Progenitor cell of endocrine pancreas (in vitro differentiated cells): ENCODE measurements at places on chromosomes 1 and 21. TPM values are rescaled to one million over a fixed set of nuclear protein-coding genes. Genes with fewer than 3 reads are reported as not detected.

HES3 gene
- not detected in 2 replicates for total RNA-seq

SRSF11 gene
- total RNA-seq, result 314 and 318 TPM in 2 replicates

CLCNKA gene
- 2.2 and 2.4 TPM in 2 replicates for total RNA-seq

DNA sequence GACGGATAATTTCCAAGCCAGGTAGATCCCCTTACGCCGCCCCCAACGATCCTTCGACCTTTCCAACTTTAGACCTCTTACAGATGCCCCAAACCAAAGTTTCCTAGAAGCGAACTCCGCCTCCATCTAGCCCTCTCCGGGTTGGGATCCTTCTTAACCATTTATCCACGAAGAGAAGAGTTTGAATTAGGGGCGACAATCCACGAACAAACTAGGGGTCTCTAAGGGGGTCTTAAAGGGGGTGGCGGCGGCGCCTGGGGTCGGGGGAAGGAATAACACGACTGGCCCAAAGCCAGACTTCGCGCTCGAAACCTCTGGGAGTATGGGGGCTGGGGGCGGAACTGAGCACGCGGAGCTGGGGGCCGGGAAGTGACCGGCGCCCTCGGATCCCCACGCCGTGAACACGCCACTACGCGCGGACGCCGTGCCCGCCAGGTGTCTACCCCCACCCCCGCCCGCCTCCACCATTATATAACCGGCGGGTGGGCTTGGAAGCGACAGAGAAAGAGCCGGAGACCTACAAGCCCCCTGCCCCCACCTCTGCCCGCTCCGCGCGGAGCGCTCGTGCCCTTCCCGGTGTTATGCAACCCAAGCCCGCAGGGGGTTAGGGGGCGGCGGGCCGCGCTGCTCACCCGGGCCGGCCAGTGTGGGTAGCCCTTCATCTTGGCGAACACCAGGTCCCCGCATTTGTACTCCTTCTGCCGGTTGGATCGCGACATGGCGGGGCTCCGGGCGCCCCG is 594 bp downstream of the HDGF start:
- peak overlapping the region; percentile 99 for H3K27ac ChIP-seq
- peak overlapping the region; percentile 93 for H3K4me3 ChIP-seq
- H3K27me3 ChIP-seq, result no peaks in the 10 kb centered on the region
- peaks cover 48% of the 10 kb centered on the region for H3K4me1 ChIP-seq

- no peak for DNase-seq
- H3K4me1 ChIP-seq, result peaks cover 24% of the 10 kb centered on the region
- peaks cover 5% of the 10 kb centered on the region for H3K36me3 ChIP-seq
- H3K27ac ChIP-seq, result peak within 1 kb of the TSS; percentile 81
- no peak within 1 kb of the TSS for H3K4me3 ChIP-seq
These were observed at the start of gene ANGPTL1 for GRCh38 chr1:178870944-178871343. Gene ANGPTL1, minus strand, starts transcription at chr1:178871077. Its CDS starts 5,301 bp downstream, at chr1:178865776.

DNA sequence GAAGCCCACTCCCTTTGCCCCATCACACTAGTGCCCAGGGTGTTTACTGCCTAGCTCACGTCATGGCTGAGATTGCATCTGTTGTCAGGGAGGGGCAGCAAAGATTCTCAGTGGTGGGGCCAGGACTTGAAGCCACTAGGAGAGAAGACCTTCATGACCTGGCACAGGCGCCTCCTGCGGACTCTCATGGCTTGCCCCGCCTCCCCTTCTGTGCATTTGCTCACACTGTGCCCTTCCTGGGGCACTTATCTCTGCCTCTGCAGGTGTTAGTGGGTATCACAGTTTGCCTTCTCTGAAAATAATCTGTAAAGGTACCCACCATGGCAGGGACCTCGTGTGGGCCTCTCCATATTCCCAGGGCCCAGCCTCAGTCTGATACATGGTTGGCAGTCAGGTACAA is 20.1 kb downstream of the PTPRU start:
- peaks cover 6% of the 10 kb centered on the region for H3K27me3 ChIP-seq
- no peak for DNase-seq
- no peak overlapping the region for H3K4me3 ChIP-seq
- H3K4me1 ChIP-seq, result peaks cover 18% of the 10 kb centered on the region

DNA sequence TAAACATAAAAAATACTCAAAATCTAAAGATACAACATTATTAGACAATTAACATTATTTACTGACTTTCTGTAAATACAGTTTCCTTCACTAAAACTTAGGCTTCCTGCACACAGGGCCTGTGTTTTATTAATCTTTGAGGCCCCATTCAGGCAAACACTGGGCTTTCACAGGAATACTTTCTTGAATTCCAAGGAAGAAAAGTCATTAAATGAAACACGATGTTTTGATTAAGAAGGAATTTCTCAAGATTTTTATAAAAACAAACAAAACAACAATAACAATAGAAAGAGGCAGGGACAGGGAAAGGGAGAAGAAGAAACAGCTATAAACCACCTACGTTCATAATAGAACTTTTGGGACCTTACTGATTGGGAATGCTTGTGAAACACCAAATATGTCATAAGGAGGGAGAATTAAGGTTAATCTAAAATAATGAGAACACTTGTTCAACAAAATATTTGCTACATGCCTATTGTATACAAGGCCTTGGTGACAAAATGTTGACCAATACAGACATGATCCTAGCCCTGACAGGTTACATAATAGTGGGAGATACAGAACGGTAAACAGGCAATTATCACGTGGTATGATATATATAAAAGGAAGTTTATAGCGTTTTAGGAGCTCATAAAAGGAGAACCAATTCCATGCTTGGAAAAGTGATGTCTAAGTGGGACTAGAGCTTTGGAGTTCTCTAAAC is 3.6 kb downstream of the DDAH1 start:
- H3K27me3 ChIP-seq, result peaks cover 18% of the 10 kb centered on the region
- no peak overlapping the region for H3K4me3 ChIP-seq
- DNase-seq, result no peak
- H3K4me1 ChIP-seq, result peaks cover 24% of the 10 kb centered on the region

GRCh38 chr1:36148821-36149236 is 457 bp downstream of the TRAPPC3 start:
- peak overlapping the region; percentile 94 for H3K4me3 ChIP-seq
- H3K27ac ChIP-seq, result peak overlapping the region; percentile 99
- DNase-seq, result no peak
- no peaks in the 10 kb centered on the region for H3K27me3 ChIP-seq

- DNase-seq, result no peak
- H3K27ac ChIP-seq, result no peak overlapping the region
- H3K4me3 ChIP-seq, result no peak overlapping the region
These were observed 23.8 kb upstream of the OTUD7B start for GRCh38 chr1:150034336-150034735.

DNA sequence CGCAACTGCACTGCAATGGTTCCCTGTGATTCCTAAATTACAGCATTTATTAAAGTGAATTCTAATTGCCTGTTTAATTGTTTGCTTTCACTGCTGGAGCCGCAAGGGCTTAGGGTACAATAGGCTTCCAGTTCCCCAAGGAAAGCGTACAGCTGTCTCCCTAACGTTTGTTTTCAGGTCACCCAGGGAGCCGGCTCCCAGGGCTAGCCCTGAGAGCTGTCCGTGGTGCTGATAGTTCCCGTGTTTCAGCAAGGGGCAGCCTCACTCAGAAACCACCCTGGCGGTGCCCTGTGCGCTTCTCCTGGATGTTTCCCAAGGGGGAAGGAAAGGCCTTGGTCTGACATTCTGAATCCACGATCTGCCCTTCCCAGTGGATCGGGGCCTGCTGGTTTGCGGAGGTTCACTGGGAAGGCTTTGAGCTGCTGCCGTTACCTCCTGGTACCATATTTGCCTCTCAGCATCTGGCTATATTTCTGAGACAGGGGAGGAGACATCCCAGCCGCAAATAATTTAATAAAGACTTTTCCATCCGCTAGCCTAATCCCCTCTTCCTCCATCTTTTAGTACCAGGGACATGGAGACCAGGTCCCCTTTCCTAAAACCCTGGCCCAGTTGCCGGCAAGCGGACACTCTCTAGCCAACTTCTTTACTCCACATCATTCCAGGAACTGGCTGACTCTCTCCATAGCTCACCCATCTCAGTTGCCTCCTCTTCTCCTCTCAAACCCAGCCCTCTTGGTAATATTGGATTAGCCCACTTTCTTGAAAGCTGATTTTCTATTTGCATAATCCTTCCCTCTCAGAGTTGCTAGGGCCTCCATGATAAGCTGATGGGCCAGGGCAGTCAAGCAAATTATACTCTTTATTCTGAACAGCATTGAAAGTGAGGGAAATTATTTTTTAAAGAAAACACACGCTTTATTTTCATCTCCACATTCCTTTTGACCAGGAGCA is 149.0 kb downstream of the IGSF21 start:
- no peak overlapping the region for H3K4me3 ChIP-seq
- peaks cover 25% of the 10 kb centered on the region for H3K27me3 ChIP-seq
- H3K36me3 ChIP-seq, result no peaks in the 10 kb centered on the region
- no peaks in the 10 kb centered on the region for H3K4me1 ChIP-seq

DNA sequence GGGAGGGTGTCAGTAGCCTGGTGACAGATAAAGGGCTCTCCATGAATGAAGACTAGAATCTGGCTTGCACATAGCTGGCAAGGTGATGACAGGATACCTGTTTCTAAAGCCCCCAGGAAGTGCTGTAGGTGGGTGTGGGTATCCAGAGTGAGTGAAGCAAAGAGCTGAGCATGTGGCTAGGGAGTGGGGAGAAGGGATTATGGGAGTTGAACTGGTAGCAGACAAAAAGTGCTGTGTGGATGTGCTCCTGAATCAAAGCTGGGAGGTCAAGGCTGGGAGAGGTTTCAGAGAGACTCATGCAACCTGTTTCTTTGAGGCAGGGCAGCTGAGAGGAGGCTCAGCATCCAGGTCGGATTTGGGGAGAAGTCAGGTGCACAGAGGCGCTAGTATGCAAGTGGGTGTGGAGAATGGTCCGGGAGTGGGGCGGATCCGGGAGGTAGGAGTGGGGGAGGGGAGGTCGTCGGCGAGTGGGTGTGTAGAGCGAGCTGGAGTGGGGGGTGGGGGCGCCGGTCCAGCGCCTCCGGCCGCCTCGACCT is 600 bp downstream of the ASTN1 start:
- DNase-seq, result no peak
- H3K4me3 ChIP-seq, result peak overlapping the region; percentile 69
- no peak overlapping the region for H3K27ac ChIP-seq
